HuH-7 (cell line): ENCODE measurements at places on chromosomes 3 and 15.

DNA sequence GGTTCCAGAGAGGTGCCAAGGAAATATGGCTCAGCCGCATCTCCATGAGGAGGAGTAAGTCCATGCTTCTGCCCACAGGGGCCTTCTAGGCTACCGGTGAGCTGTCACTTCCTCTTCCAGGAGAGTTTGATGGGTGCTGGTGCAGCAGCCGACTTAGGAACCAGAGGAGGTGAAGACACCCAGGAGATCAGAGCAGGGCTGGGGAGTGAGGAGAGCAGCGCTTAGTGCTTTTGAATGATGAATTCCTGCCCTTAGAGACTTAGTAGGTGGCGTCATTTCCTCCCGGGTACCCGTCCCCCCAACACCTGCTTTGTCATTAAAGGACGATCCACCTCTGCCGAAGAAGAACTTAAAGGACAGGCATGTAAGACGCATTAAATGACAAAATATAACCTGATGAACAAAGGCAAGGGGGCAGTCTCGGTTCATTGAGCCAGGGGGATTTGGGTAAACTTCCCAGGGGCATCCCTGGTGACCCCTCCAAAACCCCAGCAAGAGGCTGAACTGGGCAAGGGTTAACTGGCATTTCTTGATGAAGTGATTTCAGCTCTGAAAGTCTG lies 67.6 kb downstream of the HES1 start:
- DNase-seq = no peak

DNA sequence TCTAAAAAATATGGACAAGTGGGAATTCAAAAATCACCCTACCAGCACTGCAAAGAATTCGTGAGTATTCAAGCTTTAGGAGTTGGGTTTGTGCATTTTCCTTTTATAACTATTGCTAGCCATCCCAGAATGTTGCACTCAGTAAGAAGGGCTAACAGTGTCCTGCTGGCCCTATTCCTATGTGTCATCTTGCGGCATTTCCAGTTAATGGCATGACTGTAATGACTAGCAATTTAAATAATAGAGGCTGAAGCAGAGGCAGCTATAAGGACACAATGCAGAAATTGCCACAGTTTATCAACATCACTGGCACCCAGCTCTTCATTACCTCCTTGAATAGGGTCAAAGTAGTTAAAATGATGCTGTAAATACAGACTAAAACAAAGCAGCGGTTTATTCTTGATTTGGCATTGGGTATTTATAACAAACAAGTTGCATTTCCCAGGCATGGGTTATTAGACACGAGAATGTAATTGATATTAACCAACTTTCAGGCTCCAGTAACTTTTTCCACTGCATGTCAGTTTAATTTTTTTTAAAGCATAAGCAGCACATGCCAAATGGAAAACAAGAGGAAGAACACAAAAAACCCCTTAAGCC lies 177.6 kb downstream of the FHIT start:
- no peak for DNase-seq

- DNase-seq = no peak
Measured at GRCh38 chr3:171768281-171768900, 41.9 kb downstream of the PLD1 start.

DNA sequence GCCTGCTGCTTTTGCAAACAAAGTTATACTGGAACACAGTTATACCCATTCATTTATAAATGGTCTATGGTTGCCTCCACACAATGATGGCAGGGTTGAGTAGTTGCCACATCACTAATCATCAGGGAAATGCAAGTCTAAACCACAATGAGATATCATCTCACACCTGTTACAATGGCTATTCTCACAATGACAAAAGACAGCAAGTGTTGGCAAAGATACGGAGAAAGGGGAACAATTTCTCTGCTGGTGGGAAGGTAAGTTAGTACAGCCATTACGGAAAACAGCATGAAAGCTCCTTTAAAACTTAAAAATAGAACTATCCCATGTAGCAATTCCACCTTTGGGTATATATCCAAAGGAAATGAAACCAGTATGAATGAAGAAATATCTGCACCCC lies 261.4 kb downstream of the TJP1 start:
- DNase-seq = no peak

GRCh38 chr3:62922326-62922725 lies 47.1 kb upstream of the CADPS start:
- DNase-seq = no peak
